ENCODE measurements at places on chromosomes 4 and X.

DNA sequence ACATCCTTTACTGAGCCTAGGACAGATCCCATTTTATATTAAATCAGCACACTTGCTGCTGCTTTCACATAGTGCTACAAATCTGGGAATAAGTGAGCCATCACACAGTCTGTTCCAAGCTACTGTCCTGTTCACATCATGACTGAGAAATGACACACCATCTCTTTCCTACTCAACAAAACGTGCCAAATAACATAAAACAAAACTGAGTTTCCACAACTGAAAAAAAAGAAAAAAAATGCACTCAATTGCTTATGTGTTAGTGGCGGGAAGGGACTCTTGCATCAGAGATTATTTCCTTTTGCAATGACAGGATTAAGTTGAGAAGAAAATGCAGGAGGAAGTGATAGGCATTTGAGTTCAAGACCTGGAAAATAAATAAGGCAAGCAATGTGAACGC, 109.0 kb downstream of the SHROOM4 start:
- DNase-seq: no peak

- no peak for DNase-seq
Observed at GRCh38 chr4:168631241-168632162, 134.7 kb downstream of the PALLD start.

- DNase-seq: no peak
Observed at GRCh38 chrX:96389281-96390047, 295.2 kb upstream of the DIAPH2 start.

DNA sequence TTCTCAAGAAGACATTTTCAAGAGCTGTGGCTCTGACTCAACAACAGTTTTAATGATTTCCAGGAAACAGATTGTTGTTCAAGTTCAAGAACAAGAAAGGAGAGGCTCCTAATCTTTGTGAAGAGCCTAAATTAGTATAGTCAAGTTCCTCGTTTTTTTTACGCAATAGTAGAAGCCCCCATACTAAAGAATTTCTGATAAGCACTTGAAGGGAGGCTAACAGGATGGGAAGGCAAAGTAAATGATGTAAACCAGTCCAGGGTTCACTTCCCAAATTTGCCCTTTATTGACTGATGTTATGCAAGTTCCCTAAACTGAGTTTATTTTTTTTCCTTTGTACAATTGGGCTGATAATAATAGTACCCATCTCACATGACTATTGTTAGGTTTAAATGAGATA, 178.2 kb downstream of the RTL9 start:
- DNase-seq: no peak

GRCh38 chrX:142089193-142089592, 115.9 kb downstream of the MAGEC2 start:
- DNase-seq: no peak

DNA sequence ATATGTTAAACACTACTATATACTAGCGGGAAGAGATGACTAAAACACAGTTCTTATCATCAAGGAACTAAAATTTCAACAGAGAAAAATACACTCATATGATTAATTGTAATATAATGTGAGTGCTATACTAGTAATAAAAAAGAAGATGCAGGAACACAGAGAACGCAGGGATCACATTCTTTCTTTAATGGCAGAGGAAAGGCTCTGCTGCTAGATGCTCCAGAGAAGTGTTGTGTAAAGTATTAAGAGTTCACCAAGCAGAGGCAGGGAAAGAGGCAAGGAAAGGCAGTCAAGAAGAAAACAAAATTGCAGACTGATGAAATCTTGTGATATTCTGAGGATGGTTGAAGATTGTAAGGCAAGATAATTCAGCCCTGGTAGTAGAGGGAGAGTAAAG, 394.7 kb downstream of the PDGFC start:
- no peak for DNase-seq

DNA sequence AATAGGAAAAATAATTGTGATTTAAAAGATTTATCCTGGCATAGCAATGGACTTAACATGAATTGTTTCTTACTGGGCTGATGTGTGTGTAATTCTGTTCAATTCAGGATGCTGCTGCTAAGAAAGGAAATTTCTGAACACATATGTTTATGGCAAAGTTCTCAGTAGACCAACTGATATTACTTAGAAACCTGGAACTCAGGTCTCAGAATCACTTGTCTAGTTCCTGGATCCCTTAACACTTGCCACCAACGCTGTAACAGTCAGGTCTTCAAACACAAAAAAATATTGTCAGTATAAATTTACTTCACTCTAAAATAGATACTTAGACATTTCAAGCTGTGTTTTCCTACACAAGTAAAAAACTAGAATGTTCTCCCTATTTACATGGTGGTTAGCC, 5.5 kb downstream of the CASP3 start:
- no peak for DNase-seq

GRCh38 chr4:6538111-6538510, 36.9 kb upstream of the MAN2B2 start:
- DNase-seq: no peak

GRCh38 chr4:45518832-45519231, 605.0 kb downstream of the GABRG1 start:
- no peak for DNase-seq

- no peak for DNase-seq
Observed at GRCh38 chr4:128176643-128177042, 111.0 kb downstream of the PGRMC2 start.

GRCh38 chr4:72205298-72205697, 173.5 kb downstream of the NPFFR2 start:
- DNase-seq: no peak
